ENCODE measurements at places on chromosomes 11 and 22. TPM values are rescaled to one million over a fixed set of nuclear protein-coding genes. Genes with fewer than 3 reads are reported as not detected.

DNA sequence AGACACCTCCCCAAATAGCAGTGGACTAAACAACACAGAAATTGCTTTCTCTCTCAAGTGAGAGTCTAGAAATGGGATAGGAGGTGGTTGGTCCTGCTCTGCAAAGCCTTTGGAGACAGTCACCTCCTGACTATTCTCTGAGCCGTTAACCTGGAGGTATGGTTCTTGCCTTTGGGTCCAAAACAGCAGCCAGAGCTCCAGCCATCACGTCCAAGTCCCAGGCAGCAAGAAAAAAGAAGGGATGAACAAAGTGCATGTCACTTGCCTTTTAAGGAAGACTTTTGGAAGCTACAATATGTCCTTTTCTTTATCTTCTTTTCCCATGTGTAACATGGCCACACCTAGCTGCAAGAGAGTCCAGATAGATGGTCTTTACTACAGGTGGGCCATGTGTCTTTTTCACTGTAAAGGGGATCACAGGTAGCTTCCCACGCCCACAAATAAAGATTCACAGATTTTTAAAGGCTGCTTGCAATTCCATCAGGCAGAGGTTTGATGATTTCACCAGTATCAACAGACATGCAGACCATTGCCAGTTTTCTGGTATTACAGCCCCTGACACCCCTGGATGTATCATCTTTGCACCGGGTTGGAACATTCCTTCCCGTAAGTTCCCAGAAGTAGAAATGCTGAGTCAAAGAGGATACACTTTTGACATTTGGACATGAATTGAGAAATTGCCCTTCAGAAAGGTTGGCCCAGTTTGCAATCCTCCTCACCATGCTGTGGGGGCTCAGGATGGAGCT, 66.0 kb downstream of the MYEOV start:
- peaks cover 2% of the 10 kb centered on the region for H3K27me3 ChIP-seq
- DNase-seq: no peak
- no peaks in the 10 kb centered on the region for H3K4me1 ChIP-seq
- no peaks in the 10 kb centered on the region for H3K36me3 ChIP-seq
- no peak overlapping the region for H3K27ac ChIP-seq
- H3K4me3 ChIP-seq: no peak overlapping the region

GRCh38 chr11:20355221-20356219, 8.0 kb upstream of the HTATIP2 start:
- no peak overlapping the region for H3K4me3 ChIP-seq
- peak; percentile 58 for DNase-seq
- no peaks in the 10 kb centered on the region for H3K27me3 ChIP-seq
- no peak overlapping the region for H3K27ac ChIP-seq
- peaks cover 10% of the 10 kb centered on the region for H3K4me1 ChIP-seq

GRCh38 chr22:36928196-36928595, 14.8 kb downstream of the CSF2RB start:
- no peak overlapping the region for H3K4me3 ChIP-seq
- no peak overlapping the region for H3K27ac ChIP-seq
- peaks cover 4% of the 10 kb centered on the region for H3K27me3 ChIP-seq
- DNase-seq: no peak
- H3K36me3 ChIP-seq: no peaks in the 10 kb centered on the region
- no peaks in the 10 kb centered on the region for H3K4me1 ChIP-seq

DNA sequence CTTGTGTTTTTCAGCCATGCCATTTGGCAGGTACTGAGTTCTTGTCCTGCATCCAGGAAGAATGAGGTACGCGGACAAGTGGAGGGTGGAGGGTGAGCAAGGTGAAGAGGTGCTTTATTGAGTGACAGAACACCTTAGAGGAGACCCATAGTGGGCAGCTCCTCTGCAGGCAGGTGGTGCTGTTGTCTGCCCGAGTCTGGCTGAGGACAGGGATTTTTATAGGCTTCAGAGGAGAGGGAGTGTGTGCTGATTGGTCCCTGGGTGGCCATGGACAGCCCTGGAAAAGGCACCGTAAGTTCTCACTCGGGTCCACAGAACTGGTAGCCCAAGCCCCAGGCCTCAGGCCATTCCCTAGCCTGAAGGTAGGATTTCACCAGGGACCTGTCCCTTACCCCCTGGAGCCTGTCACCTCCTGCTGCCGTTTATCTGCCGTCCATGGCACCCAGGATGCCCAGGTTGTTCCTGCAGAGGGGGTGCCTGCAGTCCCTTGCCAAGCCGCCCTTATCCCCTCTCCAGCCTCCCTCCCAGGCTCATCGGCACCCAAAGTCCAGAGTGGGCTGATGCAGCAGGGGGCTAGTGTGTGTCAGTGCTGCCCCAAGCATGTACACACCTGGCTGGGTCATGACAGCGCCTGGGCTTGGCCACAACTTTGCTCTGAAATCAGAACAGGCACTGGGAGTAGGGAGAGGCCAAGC, 213.6 kb downstream of the LRRC4C start:
- no peaks in the 10 kb centered on the region for H3K36me3 ChIP-seq
- no peaks in the 10 kb centered on the region for H3K4me1 ChIP-seq
- H3K27ac ChIP-seq: no peak overlapping the region
- peak; percentile 5 for DNase-seq
- no peaks in the 10 kb centered on the region for H3K27me3 ChIP-seq
- no peak overlapping the region for H3K4me3 ChIP-seq

Gene CCDC89
- not detected for total RNA-seq

Gene KCNJ11
- total RNA-seq: 0.10 TPM

Gene ASCL2
- 2.0 TPM for total RNA-seq

Measured in activated CD4-positive, alpha-beta memory T cell treated with anti-CD3 and anti-CD28 coated beads for 36 hours (primary cell).